ENCODE measurements at places on chromosomes 5 and 9.

GRCh38 chr5:27962198-27962597, 923.8 kb upstream of the CDH9 start:
- no peak for DNase-seq

DNA sequence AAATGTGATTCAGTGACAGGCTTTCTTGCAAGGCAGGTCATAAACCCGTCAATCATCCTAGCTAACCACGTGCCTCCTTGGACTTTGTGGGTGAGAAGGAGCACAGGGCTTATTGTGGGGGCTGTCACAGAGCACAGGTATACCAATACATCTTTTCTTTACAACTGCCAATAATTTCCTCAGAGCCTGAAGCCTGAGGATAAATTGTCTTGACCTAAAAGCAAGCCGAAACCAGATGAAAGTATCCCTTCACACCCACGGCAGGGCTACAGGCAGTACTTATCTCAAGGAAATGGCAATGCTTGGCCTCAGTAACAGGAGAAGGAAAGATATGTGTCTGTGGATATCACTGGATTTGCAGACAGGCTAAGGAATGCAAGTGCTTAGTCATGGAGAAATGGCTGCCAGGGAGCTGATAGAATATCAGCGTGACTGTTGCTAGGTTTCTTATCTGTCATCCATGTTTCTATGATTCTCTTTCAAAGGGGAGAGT, 90.3 kb upstream of the ZNF366 start:
- no peak for DNase-seq

GRCh38 chr5:160207061-160207460, 22.2 kb upstream of the FABP6 start:
- no peak for DNase-seq

DNA sequence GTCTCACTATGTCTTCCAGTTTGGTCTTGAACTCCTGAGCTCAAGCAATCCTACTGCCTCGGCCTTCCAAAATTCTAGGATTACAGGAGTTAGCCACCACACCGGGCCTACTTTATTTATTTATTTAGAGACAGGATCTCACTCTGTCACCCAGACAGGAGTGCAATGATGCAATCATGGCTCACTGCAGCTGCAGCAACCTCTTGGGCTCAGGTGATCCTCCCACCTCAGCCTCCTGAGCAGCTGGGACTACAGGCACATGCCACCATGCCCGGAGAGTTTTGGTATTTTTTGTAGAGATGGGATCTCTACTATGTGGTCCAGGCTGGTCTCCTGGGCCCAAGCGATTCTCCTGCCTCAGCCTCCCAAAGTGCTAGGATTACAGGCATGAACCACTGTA, 32.8 kb downstream of the PHAX start:
- no peak for DNase-seq

GRCh38 chr9:20407013-20407412, 215.3 kb downstream of the MLLT3 start:
- no peak for DNase-seq

- DNase-seq, result no peak
Measured at GRCh38 chr9:121376214-121376830, 6.3 kb upstream of the STOM start.

DNA sequence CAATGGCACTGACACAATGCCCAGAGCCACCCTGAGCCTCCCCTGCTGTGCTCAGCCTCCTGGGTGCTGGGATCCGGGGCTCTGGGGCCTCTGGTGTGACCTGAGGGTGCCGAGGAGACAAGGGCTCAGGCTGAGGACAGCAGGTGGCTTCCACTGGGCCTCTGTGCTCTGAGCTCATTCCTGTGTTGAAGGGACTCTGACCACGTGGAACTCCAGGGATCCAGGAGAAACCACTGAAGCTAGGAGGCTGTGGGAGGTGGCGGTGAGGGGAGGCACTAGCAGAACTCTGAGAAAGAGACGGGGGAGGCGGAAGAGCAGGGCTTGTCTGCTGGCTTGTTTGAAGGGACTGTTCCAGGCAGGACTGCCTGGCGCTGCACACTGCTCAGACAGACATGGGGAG, 318.7 kb upstream of the IRX1 start:
- DNase-seq, result no peak

- DNase-seq, result no peak
Measured at GRCh38 chr9:40907657-40908624, 220.5 kb downstream of the FOXD4L6 start.

- no peak for DNase-seq
Measured at GRCh38 chr5:8458038-8458383, 589.1 kb downstream of the MTRR start.

- DNase-seq, result no peak
Measured at GRCh38 chr5:149433524-149434131, 54.5 kb upstream of the IL17B start.

DNA sequence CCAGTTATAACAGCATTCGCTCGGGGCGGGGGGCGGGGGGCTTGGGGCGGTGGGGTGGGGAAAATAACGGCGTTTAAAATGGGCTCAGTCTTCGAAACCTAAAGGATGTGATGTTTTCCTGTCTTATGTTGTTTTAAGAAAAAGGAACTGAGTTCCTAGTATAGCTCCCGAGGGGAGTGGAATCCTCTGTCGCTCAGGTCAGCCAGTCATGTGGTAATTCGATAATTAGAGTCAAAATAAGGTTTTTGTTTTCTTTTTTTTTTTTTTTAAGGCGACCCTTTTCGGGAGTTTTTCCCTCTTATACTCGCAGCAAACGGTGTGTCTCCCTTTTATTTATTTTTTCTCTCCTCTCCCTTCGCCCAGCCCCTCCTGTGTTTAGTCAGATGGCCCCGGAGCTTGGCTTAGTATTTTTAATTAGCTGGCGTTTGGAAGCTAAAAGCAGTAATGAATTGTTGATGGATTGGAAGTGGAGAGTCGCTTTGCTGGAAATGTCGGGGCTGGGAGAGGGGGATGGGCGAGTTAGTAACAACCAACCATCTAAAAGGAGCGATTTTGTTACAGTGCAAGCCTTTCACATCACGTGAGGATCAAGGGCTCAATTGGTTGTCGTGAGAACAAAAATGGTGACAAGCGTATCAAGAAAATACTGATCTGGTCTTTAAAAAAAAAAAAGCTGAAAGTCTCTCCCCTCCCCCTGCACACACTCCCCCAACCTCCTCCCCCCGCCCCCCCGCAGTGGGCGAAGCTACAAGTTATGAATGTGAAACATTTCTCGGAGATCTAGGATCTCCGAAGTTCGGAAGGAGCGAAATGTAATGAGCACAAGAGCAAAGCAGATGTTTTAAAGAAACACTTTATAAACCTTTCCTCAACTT, 714 bp upstream of the ZNF608 start:
- no peak for DNase-seq

GRCh38 chr9:88745276-88746001, 210.5 kb downstream of the NXNL2 start:
- no peak for DNase-seq

DNA sequence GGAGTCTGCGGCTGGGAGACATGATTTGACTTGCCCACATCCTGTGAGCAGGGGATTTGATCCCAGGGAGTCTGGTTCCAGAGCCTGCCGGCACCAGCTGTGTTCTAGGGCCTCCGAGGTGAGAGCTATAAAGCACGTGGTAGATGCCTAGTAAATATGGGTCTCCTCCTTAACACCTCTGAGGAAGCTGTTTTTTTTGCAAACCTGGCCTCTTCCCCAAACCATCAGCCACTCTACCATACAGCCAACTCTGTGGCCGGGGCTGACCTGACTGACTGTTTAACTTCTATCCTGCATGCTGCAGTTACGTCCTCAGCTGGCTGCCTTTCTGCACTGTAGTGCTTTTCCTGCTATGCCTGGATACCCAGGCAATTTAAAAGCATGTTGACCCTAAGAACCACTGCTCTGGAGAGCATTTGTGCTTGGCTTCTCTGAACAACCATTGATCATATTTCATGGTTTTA, 220.5 kb downstream of the SLIT3 start:
- no peak for DNase-seq

GRCh38 chr5:66596636-66597182, 516 bp downstream of the MAST4 start:
- no peak for DNase-seq

DNA sequence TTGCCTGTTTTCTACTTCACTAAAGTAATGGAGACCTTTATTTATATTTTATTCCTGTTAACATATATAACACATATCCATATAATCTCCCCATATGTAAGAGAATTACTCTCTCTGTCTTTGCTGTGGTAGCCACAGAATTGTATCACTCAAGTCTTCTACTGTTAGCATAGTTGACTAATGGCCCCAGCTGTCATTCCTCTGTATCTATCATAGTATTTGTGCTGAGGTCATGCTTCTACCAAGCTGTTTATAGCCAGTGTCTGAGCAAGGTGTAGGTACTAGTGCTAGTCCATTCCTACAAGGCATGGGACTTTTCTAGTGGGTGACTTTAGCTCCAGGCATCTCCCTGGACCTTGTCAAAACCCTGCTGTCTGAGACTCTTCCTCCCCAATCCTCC, 244.1 kb downstream of the KIAA0825 start:
- DNase-seq, result no peak

DNA sequence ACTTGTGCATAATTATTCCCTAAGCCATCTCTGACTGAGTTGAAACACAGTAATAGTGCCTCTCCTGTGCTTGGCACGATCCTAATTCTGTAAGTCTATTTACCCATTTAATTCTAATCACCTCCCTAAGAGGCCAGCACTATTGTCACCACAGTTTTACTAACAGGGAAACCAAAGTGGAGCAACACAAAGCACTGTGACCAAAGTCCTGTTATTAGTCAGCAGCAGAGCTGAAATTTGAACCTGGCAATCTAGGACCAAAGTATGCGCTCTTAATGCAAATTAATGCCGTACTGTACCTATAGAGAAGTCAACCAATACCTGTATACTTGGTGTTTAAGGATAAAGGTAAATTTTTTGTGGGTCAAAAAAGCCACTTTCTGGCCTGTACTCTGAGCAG, 77.1 kb upstream of the CNTLN start:
- no peak for DNase-seq

GRCh38 chr9:126681336-126681735, 67.6 kb downstream of the LMX1B start:
- DNase-seq, result no peak

DNA sequence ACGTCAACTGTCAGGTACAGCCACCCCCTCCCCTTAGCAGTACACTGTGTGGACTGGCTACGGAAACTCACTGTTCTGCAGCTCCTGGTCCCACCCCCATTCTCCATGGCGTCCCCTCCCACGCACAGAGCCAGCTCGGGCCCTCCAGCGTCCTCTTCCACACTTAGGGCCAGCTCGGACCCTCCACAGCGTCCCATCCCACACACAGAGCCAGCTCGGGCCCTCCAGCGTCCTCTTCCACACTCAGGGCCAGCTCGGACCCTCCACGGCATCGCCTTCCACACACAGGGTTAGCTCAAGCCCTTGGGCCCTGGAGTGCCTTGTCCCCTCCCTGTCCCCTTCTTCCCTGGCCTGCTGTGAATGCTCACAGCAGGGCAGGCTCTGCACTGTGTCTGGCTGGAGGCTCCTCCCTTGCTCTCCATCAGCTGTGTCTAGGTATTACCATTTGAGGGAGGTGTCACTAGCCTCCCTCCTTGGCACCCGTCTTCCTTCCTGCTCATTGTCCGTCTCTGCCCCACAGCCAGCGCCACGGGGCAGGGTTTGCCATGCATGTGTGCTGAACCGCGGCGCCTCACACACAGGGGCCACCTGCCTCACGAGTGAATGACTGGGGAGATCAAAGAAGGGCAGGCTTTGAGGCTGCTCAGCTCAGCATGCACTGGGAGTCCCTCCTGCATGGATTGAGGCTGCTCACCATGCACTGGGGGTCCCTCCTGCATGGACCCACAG, 78.5 kb upstream of the CACNA1B start:
- no peak for DNase-seq

DNA sequence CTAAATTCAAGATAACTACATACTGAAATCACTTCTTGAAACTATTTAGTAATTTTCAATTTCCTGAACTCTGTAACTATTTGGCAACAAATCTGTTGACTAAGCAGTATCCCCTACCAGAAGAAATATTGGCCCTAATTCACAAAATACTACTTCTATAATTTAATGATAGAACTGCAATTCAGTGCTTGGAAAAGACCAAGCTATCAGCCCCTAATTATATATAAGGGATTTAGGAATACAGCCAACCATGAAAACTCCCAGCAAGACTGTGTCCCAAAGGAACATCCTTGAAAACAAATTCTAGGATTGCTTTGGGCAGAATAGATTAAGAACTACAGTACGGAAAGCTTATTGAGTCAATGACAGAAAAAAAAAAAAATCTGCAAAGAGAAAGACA, 169.2 kb downstream of the RAB3C start:
- no peak for DNase-seq

- no peak for DNase-seq
Measured at GRCh38 chr9:116646661-116647514, 40.2 kb upstream of the TRIM32 start.

DNA sequence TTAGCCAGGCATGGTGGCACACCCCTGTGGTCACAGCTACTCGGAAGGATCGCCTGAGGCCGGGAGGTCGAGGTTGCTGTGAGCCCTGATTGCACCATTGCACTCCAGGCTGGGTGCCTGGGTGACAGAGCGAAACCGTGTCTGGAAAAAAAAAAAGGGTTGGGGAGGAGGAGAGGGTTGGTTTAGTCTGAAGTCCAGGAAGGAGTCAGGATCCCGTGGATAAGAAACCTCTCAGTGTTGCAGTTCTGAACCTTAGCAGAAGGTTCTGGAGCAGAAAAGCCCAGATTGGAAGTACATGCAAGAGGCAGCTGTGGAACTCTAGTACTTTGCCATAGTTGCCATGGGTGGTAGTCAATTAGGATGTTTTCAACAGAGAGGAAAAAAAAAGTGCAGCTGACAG, 125.2 kb upstream of the CPEB4 start:
- DNase-seq, result no peak

DNA sequence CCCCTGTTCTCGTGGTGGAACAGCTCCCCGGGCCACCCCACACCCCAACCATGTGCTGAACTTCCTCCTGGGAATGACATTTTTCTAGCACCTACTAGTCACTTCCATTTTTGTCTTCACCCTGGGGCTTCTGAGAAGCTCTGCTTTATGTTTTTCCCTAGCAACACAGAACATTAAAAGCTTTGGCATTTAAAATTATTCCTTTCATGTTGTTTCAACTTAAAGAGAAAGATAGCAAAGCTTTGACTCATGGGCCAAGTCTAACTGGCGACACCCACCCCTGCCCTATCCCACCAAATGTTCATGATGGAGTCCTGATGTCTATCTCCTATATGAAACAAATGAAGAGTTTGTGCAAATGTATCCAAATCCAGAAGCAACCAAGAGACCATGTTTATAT, 22.4 kb downstream of the BOD1 start:
- no peak for DNase-seq

GRCh38 chr5:68285851-68286611, 70.5 kb downstream of the PIK3R1 start:
- DNase-seq, result no peak

GRCh38 chr9:109990541-109990940, 210.5 kb downstream of the PALM2AKAP2 start:
- no peak for DNase-seq

GRCh38 chr5:72355706-72356299, 35.6 kb downstream of the PTCD2 start:
- no peak for DNase-seq

DNA sequence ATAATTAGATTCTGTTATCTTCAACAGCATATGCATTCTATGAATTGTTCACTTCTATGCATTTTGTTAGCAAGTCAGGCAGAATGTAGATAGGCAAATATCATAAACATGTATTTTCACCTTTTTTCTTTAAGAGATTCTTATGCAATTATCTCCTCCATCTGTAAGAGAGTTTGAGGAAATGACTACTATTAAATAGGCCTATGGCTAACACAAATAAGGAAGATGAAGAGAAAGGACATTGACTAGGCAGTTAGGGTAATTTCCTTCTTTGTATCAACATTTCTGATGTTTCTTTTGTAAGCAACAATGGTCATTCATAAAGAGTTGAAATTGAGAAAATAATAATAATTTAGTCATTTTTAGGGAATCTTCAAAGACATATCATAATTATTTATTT, 145.2 kb upstream of the CDH12 start:
- no peak for DNase-seq

GRCh38 chr9:79268806-79269205, 303.0 kb upstream of the TLE4 start:
- DNase-seq, result no peak
